ENCODE measurements at places on chromosomes 5 and 9.

- no peak for DNase-seq
Measured at GRCh38 chr5:125481506-125482465, 735.3 kb upstream of the ZNF608 start.

- no peak for DNase-seq
Measured at GRCh38 chr9:71685394-71685793, 82.9 kb downstream of the CEMIP2 start.

DNA sequence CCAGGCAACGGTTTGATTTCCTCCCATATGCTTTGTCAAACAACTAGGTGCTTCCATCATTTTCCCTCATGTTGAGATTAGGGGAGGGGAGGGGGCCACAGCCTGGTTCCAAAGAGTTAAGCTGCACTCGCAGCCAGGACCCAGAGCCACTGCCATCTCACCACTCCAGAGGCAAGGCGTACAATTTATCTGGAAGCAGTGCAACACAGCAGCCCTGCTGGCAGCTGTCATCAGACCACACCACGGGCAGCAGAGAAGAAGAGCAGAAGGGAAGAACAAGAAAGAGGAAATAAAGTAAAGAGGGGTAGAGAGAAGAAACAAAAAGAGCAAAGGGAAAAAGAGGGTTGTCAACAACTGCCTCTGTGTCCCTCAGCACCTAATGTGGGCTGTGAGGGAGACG lies 38.9 kb downstream of the MED27 start:
- no peak for DNase-seq

- DNase-seq: no peak
Measured at GRCh38 chr5:133222040-133222439, 170.2 kb downstream of the HSPA4 start.

- DNase-seq: no peak
Measured at GRCh38 chr9:12066455-12067035, 626.6 kb upstream of the TYRP1 start.

DNA sequence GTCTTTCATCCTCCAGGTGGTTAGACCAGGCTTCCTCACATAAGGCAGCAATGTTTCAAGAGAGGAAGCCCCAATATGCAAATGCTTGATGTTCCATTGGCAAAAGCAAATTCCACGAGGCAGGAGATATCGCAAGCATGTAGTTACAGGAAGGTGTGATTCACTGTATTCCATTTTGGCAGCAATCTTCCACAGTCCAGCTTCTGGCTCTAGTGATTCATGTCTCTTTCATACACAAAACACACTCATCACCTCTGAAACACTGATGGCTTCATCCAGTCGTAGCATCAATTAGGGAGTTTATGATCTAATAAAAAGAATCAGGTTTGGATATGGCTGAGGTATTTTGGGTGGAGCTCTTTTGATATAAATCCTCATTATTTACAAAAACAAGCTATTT lies 552.2 kb upstream of the RIOK2 start:
- DNase-seq: no peak
